ENCODE measurements at places on chromosomes 7 and 10. TPM values are rescaled to one million over a fixed set of nuclear protein-coding genes. Genes with fewer than 3 reads are reported as not detected.

Gene EFCAB10
- total RNA-seq = 0.86 TPM

Gene UMAD1
- total RNA-seq = 21.5 TPM

Gene RPEL1
- not detected for total RNA-seq

Gene NDUFB2
- total RNA-seq = 91.5 TPM

Gene SLC26A3
- not detected for total RNA-seq

Gene AKR1C3
- 7.4 TPM for total RNA-seq

Gene RNLS
- 1.6 TPM for total RNA-seq

Gene CHST15
- 0.22 TPM for total RNA-seq

Gene PPRC1
- 35.3 TPM for total RNA-seq

Gene SEMA3D
- total RNA-seq = not detected

Gene TMEM196
- not detected for total RNA-seq

Gene SPACDR
- 3.7 TPM for total RNA-seq

Gene PLXDC2
- total RNA-seq = 1.8 TPM

Gene SYT15B
- total RNA-seq = 0.15 TPM

Data from CD4-positive, CD25-positive, alpha-beta regulatory T cell (primary cell).